ENCODE measurements at places on chromosomes 11 and 22.

DNA sequence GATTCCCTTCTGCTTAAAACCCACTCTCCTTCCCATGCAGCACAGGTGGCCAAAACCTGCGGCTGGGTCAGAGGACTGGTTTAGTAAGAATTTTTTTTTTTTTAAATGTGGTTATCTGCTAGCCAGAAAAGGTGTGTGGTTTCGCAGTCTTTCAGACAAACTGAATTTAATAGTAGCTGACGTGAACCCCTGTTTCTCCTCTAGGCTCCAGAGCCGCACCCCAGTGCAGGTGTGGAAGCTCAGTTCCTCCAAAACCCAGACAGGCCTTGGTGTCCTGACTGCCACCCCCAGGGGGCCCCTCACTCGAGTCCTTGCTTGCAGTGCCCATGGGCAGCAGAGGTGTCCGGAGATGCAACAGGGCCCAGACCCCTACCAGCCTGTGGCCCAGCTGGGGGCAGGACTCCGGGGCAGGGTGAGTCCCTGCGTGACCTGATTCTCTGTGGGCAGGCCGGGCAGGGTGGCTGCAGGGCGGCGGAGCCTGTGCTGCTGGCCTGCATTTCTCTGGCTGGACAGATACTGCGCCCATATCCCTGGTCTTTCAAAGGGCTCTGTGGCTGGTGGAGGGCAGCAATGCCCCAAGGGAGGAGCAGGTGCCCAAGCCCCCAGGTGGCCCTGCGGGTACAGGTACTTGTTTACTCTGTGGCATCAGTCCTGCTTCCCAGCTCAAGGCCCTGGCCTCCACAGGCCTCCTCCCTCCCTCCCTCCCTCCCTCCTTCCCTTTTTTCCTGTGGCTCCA, 15.2 kb downstream of the KCNQ1 start:
- peaks cover 6% of the 10 kb centered on the region for H3K27me3 ChIP-seq
- no peaks in the 10 kb centered on the region for H3K4me1 ChIP-seq
- H3K27ac ChIP-seq, result no peak overlapping the region
- no peak for DNase-seq
- no peaks in the 10 kb centered on the region for H3K36me3 ChIP-seq

GRCh38 chr11:1023811-1024596, 12.5 kb downstream of the MUC6 start:
- H3K36me3 ChIP-seq, result no peaks in the 10 kb centered on the region
- H3K27ac ChIP-seq, result no peak overlapping the region
- no peaks in the 10 kb centered on the region for H3K4me1 ChIP-seq
- DNase-seq, result no peak

GRCh38 chr11:15034687-15035267, 38.6 kb upstream of the CALCB start:
- H3K4me3 ChIP-seq, result no peak overlapping the region
- H3K27me3 ChIP-seq, result no peaks in the 10 kb centered on the region
- H3K36me3 ChIP-seq, result no peaks in the 10 kb centered on the region
- H3K4me1 ChIP-seq, result no peaks in the 10 kb centered on the region
- no peak overlapping the region for H3K27ac ChIP-seq

DNA sequence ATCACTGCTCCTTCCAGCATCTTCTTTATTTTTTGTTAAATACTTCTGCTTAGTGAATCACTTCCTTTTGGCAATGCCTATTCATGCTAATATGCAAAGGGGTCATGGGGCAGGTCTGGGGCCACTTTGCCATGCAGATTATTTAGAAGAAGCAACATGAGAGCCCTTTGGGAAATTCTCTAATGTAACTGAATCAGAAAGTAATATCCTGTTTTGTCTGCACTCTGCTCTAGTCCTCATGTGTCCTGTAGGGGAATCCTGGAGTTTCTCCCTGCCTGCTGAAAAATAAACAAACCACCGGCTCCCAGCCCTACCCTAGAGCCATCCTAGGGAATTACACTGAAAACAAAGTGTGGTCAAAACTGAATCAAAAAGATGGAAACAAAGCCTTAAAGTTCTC, 176.5 kb upstream of the POU2AF2 start:
- no peaks in the 10 kb centered on the region for H3K36me3 ChIP-seq
- H3K27me3 ChIP-seq, result no peaks in the 10 kb centered on the region
- no peak overlapping the region for H3K4me3 ChIP-seq
- no peaks in the 10 kb centered on the region for H3K4me1 ChIP-seq
- no peak overlapping the region for H3K27ac ChIP-seq

GRCh38 chr11:57249384-57250319, 12.6 kb upstream of the APLNR start:
- peak; percentile 87 for DNase-seq
- no peak overlapping the region for H3K27ac ChIP-seq
- H3K27me3 ChIP-seq, result no peaks in the 10 kb centered on the region

- H3K27ac ChIP-seq, result no peak overlapping the region
- H3K27me3 ChIP-seq, result no peaks in the 10 kb centered on the region
- no peaks in the 10 kb centered on the region for H3K36me3 ChIP-seq
- peaks cover 4% of the 10 kb centered on the region for H3K4me1 ChIP-seq
Observed at GRCh38 chr11:114147375-114148012, 88.0 kb downstream of the ZBTB16 start.

GRCh38 chr11:65436412-65437032, 13.9 kb downstream of the NEAT1 start:
- H3K36me3 ChIP-seq, result no peaks in the 10 kb centered on the region
- no peak overlapping the region for H3K4me3 ChIP-seq
- no peaks in the 10 kb centered on the region for H3K4me1 ChIP-seq
- DNase-seq, result no peak

- H3K27ac ChIP-seq, result no peak overlapping the region
- DNase-seq, result no peak
- no peaks in the 10 kb centered on the region for H3K27me3 ChIP-seq
- no peak overlapping the region for H3K4me3 ChIP-seq
- no peaks in the 10 kb centered on the region for H3K36me3 ChIP-seq
- no peaks in the 10 kb centered on the region for H3K4me1 ChIP-seq
Observed at GRCh38 chr22:26975865-26976264, 318.5 kb downstream of the MIAT start.

DNA sequence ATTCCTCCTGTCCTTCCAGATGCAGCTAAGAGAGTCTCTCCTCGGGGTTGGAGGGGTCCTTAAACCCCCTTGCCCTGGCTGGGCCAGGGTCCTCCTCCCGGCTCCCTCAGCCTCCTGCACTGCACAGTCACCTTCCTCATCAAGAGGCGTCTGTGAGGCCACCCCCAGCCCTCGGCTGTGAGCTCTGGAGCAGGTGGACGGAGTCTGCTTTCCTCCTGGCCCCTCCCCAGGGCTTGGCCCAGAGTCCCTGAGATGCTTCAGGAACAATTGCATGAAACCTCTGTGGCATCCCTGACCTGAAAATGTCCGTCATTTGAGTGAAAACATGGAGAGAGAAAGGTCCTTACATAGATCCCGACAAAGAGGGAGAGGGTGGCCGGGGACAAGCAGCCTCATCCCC, 6.7 kb upstream of the FGF3 start:
- no peaks in the 10 kb centered on the region for H3K4me1 ChIP-seq
- DNase-seq, result no peak
- H3K36me3 ChIP-seq, result no peaks in the 10 kb centered on the region

GRCh38 chr11:118311518-118311917, 7.0 kb downstream of the CD3E start:
- no peak for DNase-seq
- H3K4me1 ChIP-seq, result peaks cover 7% of the 10 kb centered on the region
- no peak overlapping the region for H3K27ac ChIP-seq
- H3K4me3 ChIP-seq, result no peak overlapping the region
- H3K36me3 ChIP-seq, result no peaks in the 10 kb centered on the region

GRCh38 chr11:73317803-73318202, 9.7 kb downstream of the ARHGEF17 start:
- no peak overlapping the region for H3K27ac ChIP-seq
- no peak for DNase-seq
- H3K36me3 ChIP-seq, result no peaks in the 10 kb centered on the region

- H3K36me3 ChIP-seq, result peaks cover 31% of the 10 kb centered on the region
- no peak for DNase-seq
- H3K4me1 ChIP-seq, result no peaks in the 10 kb centered on the region
- H3K27ac ChIP-seq, result no peak overlapping the region
- H3K27me3 ChIP-seq, result no peaks in the 10 kb centered on the region
Observed at GRCh38 chr11:215581-216037, 8.1 kb downstream of the RIC8A start.

DNA sequence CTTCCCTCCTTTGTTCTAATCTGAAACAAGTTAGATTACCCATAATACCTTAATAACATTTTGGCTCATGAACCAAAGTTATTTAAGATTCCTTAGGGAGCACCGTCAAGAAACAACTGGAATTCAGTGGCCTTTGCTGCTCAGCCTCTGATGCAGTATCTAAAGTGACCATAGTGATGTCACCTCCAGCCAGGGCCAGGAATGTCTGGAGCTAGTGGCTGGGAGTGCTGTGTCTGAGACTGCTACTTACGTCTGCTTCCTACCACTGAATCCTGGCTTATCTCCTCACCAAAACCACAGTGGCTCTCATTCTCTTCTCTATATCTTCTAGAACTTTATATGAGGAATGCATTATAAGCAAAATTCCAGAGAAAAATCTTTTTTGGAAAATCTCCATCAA, 658.0 kb downstream of the DLG2 start:
- H3K27ac ChIP-seq, result no peak overlapping the region
- no peaks in the 10 kb centered on the region for H3K4me1 ChIP-seq
- H3K36me3 ChIP-seq, result no peaks in the 10 kb centered on the region
- DNase-seq, result no peak
- H3K27me3 ChIP-seq, result no peaks in the 10 kb centered on the region

GRCh38 chr22:41478891-41479521, 10.1 kb downstream of the ACO2 start:
- H3K27ac ChIP-seq, result peak overlapping the region; percentile 20
- no peak for DNase-seq
- peaks cover 27% of the 10 kb centered on the region for H3K4me1 ChIP-seq
- H3K4me3 ChIP-seq, result no peak overlapping the region

Measured in H1 (cell line).